ENCODE measurements at places on chromosomes 1 and 21.

DNA sequence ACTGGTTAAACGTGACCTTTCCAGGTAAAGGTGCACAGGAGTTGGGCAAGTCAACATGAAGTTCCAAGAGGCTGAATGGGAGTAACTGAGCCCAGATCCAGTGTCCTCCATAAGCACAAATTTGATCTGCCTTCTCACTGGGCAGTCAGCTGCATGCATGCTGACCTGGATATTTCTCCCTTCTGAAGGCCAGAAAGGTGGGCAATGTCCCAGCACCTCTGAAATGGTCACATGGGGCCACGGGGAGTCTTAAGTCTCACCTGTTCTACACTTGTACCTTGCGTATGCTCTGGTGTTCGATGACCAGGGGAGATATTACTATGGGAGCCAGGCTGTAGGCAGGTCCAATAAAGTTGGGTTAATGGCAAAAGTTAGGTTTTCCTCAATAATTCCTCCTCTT is 240.2 kb downstream of the SIPA1L2 start:
- DNase-seq, result no peak

GRCh38 chr1:55231745-55232144 is 16.6 kb upstream of the USP24 start:
- no peak for DNase-seq

DNA sequence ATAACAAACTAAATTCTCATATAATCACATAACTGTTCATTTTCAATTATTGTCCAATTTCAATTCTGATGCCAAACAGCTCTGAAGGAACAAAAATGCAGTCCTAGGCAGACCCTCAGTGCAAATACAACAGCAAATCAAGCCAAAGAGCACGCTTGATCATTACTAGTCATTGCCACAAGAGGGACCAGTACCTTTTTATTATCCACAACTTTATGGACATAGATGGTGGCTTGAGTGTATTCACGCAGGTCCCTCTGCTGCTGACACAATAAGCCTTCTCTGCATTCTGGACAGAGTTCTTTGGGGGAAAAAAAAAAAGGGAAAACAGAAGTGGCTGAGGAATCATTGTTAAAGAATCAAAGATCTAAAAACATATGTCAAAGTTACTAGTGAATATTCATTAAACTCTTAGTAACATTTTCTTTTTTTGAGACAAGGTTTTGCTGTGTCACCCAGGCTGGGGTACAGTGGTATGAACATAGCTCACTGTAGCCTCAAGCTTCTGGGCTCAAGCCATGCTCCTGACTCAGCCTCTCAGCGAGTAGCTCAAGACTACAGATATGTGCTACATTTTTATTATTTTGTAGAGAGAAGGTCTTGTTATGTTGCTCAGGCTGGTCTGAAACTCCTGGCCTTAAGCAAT is 34.3 kb upstream of the RAP1GAP start:
- DNase-seq, result no peak

- no peak for DNase-seq
Observed at GRCh38 chr21:34122047-34122446, 48.7 kb downstream of the MRPS6 start.

DNA sequence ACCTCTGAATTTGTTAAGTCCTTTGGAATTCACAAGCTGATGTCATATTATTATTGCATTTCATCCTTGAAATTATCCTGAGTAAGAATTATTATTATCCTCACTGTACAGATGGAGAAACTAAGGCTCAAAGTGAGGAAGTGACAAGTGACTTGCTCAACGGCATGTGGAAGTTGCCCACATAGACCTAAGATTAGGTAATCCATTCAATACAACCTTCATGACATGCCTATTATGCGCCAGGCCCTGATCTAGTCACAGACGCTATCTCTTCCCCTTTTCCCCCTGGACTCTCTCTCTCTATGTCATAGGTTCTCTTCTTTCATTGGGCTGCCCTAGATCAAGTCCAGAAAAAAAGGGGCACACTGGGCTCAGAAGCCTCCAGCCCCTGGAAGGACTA is 84.9 kb upstream of the KCNK2 start:
- DNase-seq, result no peak

GRCh38 chr1:193417945-193418744 is 231.7 kb upstream of the B3GALT2 start:
- no peak for DNase-seq

GRCh38 chr1:102901996-102902395 is 206.3 kb downstream of the COL11A1 start:
- no peak for DNase-seq

- DNase-seq, result no peak
Observed at GRCh38 chr1:116313776-116314175, 59.3 kb upstream of the ATP1A1 start.

DNA sequence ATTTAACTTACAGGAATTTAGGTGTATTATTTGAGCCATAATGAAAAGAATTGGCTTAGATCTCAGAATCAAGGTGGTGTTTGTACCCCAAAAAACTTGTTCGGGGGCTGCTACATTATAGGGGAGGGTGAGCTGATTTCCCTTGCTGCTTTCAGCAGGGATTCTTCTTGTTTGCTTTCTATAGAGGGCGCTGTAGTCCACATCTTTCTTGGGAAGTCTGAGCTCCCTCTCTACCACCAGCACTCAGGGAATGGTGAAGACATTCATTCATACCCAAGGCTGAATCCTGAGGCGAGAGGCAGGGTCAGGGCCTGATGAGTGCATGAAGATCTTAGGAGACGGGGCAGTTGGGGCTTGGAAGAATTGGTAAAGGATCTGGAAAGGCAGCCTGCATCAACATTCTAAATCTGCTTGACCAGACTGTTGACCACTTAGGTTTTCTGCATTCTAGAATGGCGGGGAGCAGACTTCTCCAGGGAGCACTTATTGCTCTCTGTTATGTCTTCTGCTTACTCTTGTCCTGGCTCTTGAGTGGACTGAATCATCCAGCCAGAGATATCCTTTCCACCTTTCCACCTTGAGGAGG is 18.9 kb downstream of the SPATA46 start:
- DNase-seq, result no peak

- no peak for DNase-seq
Observed at GRCh38 chr1:232221802-232222499, 408.0 kb downstream of the SIPA1L2 start.

GRCh38 chr1:158327481-158327880 is 3.9 kb downstream of the CD1B start:
- no peak for DNase-seq

DNA sequence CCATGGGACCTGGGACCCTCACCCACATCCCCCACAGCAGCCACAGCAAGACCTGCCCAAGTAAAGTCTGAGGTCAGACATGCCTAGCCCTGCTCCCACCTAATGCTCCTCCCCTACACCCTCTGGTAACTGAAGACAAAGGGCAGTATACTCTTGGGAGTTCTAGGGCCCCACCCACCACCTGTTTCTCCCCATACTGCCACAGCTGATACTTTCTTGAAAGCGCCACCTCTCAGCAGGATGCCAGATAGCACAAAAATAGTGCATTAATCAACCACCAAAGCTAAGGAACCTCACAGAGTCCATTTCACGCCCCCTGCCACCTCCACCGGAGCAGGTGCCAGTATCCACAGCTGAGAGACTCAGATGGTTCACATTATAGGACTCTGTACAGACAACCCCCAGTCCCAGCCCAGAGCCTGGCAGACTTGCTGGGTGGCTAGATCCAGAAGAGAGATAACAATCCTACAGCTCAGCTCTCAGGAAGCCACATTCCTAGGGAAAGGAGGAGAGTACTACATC is 238.1 kb downstream of the LRRC40 start:
- no peak for DNase-seq

DNA sequence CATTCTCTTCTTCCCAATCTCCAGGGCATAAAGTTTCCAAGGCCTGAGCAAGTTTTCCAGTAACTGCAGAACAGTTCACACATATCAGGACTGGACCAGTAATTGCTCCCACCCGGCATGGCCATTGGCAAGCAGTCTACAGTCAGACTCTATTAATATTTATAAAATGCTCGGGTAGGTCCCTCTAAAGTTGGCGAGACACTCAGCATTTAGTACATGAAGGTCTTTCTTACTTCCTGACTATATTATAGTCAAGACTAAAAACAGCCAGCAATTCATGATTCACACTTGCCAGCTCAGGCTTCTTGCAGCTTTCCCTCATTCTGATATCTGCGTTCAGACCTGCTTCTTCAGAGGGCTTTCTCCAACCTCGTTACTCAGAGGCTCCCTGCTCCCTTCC is 25.4 kb downstream of the GADD45A start:
- no peak for DNase-seq

GRCh38 chr1:226542623-226543103 is 5.9 kb upstream of the STUM start:
- DNase-seq, result no peak

DNA sequence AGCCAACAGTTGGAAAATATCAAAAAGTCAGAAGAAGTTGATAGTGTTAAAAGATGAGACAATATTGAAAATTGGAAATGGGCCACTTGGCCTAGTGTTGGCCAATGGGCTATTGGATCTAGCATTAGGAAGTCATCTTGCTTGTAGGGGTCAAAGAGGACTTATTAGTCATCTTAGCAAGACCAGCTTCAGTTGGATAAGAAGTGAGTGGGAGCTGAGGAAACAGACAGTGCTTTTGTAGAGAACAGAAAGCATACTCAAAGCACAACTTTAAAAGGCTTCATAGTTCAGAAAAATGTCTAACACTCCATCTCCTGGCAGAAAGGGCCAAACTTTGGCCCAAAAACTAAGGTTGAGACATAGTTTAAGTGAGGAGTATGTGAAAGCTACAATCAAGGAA is 139.9 kb upstream of the PKN2 start:
- DNase-seq, result no peak

- DNase-seq, result no peak
Observed at GRCh38 chr1:162230096-162230495, 146.6 kb downstream of the SPATA46 start.

DNA sequence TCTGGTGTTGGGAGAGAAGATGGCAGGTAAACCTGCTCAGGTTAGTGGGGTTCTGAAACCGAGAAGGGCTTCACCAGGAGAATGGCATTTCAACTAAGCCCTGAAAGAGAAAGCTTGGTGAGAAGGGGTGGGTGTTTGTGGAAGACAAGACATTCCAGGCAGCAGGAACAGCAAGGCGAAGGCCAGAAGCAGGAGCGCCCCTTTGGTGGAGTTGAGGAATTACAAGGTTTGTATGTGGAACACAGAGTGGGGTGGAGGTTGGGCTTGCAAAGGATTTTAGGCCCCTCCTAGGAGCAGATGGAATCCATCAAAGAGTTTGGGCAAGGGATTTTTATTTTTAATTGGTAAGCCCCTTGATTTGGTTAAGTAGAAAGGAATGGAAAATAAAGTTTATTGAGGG is 24.8 kb upstream of the ELOA start:
- no peak for DNase-seq

DNA sequence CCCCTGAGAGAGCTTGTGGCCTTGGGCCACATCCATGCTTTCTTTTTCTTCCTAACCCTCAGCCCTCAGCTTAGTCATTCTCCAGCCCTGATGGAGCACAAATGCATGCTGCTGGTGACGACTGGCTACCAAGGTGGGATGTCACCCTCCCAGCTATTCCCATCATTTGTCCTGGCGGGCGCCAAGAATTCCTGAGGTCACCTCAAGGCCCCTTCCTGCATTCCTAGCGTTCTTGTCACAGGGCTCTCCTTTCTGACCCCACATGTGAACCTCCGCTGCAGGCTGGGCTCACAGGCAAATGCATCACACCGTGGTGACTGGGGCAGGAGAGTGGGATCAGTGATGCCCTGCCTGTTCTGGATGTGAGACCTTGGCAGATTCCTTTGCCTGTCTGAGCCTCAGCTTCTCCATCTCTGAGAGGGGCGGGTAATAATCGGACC is 53.4 kb upstream of the IFFO2 start:
- no peak for DNase-seq

DNA sequence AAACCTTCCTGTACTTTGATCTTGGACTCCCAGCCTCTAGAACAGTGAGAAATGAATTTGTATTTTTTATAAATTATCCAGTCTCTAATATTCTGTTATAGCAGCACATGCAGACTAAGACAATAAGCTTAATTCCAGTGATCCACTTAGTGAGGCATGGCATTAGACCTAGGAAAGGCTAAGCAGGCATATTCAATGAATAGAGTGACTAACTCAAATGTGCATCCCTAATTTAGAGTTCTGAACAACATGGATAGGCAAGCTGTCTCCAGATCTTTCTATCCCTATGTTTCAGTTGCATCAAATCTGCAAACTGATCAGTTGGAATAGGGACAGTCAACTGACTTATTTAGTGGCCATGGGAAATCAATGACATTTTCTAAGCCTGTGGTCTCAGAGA is 4.3 kb upstream of the ERICH3 start:
- DNase-seq, result no peak

GRCh38 chr1:115136706-115137105 is 47.4 kb upstream of the TSPAN2 start:
- DNase-seq, result no peak

- no peak for DNase-seq
Observed at GRCh38 chr1:233665575-233666270, 51.8 kb downstream of the KCNK1 start.

DNA sequence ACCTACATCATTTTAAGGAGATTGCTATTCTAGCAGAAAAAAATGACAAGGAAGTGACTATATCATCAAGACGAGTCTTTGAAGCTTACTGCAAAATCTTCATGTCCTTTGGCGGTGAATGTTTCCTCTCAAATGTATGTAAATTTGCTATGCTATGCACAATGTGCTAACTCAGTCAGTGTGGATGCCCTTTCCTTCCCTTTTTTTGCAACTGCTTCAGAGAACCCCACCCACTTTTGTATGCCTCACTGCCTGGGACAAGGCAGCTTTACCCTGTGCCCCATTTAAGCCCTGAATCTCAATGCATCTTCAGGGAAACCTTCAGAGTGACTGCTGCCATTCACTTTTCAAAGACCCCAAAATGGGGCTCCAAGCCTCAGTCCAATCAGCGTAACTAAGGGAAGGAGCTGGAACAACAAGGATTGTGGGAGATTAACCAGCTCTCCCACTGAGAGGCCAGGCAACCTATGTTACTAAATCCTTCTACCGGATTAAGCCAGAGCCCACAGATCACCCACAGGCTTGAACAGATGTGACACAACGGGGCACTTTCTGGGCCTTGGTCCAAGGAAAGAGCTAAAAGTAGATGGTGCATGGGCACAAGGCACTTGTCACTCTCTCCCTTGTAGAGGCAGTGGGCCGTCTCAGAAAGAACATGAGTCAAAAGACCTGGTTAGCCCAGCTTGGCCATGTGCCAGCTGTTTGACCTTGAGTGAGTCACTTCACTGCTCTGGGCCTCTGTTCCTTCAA is 154.4 kb downstream of the PLPP3 start:
- DNase-seq, result peak; percentile 74

DNA sequence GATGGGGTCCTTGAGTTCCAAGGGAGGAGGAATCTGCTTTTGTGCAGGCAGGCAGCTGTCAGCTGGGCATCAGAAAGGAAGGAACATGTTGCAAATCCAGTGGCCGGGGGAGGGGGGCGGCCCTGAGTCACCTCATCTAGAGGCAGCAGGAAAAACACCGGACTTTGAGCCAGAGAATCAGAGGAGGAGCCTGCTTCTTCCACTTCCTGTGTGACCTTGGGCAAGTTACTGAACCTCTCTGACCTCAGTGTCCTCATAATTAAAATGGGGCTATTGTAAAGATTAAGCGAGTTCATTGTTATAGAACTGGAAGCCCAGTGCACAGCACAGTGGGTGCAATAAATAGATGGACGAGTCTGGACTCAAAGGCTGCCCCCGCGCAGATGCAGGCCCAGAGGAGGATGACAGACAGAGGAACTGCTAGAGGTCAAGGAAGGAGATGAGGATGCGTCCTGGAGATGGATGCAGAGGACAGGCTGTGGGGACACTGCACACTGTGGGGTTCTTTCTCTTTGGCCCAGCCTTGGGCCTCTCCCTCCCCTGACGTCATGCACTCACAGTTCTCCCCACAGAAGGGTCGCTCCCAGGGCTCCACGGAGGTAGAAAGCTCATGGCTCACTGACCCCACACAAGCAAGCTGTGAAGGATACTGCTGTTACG is 714.3 kb downstream of the MATN1 start:
- DNase-seq, result no peak
